ENCODE measurements at places on chromosomes 11 and 22.

GRCh38 chr11:23509023-23509422 is 648.7 kb upstream of the CCDC179 start:
- no peak for DNase-seq

GRCh38 chr22:19290400-19291217 is 910 bp downstream of the CLTCL1 start:
- no peak for DNase-seq

GRCh38 chr11:73194034-73194507 is 24.0 kb upstream of the P2RY2 start:
- no peak for DNase-seq

DNA sequence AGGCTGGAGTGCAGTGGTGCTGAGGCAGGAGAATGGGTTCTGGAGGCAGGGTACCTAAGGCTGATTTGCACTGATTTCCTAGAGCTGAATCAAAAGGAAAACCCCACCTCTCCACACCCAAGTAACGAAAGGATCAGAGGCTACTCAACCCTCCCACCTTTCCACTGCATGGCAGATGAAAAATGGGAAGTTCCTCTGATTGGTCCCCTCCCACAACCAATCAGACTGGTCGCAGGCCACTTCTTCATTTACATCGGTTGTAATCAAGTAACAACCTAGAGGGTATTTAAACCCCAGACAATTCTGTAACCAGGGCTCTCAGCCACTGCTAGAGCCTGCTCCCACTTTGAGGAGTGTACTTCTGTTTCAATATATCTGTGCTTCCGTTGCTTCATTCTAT is 18.6 kb upstream of the PARVB start:
- DNase-seq: no peak

GRCh38 chr11:17415523-17416104 is 27.2 kb upstream of the KCNJ11 start:
- no peak for DNase-seq

- DNase-seq: peak; percentile 40
Measured at GRCh38 chr11:13487661-13488030, 8.2 kb downstream of the PTH start.

- DNase-seq: peak; percentile 67
Measured at GRCh38 chr22:48089601-48090331, 1327.3 kb downstream of the TBC1D22A start.

DNA sequence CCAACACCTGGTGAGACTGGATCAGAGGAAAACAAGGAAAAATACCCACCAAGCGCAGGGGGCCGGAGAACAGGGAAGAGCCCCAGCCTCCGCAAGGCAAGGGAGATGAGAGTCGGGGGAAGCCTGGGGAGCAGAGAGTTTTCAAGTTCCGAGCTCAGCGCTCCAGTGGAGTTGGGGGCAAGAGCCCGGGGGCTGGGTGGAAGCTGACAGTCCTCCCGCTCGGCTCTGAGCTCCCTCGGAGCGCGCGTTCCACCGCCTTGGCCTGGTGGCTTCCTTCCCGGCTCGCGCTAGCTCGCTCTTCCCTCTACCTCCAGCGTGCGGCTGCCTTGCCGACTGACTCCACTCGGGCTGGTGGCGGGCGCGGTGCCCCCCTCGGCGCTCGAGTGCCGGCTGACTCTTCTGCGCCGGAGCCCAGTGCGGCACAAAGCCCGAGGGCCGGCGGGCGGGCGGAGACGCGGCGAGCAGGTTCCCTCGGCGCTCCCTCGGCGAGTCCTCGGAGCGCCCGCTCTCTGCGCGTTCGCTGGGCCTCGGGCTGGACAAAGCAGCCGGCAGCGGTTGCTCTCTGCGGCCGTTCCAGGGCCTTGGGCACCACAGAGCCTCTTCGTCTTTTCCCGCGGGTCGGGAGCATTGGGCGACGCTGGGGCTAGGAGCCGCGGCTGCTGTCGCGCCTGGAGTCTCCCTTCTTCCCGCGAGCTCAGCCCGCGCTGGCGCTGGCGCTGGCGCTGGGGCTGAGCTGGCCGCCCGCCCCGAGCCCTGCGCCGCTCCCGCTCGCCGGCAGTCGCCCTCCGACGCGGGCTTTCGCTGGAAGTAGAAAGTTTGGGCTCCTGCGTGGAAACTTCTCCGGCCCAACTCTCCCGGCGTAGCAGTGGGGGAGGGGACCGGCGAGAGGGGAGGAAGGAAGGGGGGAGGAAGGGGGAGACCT is 1.0 kb downstream of the PAX6 start:
- DNase-seq: no peak

DNA sequence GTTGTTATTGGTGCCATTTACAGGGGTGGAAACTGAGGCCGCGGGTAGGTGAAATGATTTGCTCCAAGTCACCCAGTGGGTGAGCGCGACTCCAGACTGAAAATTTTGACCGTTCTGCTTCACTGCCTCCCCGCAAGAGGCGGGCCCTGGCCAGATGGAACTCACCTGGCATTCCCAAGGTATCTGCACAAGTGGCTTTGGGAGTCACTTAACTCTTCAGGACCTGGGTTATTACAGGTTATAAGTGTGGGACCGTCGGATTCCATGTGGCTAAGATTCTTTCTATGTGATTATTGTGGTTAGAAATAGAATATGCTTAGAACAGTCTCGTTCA is 598 bp downstream of the CABIN1 start:
- DNase-seq: no peak

DNA sequence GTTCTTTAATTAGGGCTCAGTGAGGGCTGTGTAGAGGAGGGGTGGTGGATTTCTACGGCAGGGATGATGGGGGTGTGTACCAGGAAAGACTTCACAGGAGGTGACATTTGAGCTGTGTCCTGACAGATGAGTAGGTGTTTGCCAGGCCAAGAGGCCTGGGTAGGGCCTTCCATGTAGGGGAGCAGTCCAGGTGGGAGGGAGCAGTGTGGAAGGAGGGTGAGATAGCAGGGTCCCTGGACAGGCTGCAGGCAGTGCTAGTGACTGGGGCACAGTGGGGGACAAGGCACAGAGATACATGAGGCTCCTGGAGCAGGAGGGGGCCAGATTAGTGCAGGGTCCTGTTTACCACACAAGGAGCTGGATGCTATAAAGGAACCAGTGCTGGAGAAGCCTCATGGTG is 147.9 kb upstream of the CADM1 start:
- DNase-seq: no peak

DNA sequence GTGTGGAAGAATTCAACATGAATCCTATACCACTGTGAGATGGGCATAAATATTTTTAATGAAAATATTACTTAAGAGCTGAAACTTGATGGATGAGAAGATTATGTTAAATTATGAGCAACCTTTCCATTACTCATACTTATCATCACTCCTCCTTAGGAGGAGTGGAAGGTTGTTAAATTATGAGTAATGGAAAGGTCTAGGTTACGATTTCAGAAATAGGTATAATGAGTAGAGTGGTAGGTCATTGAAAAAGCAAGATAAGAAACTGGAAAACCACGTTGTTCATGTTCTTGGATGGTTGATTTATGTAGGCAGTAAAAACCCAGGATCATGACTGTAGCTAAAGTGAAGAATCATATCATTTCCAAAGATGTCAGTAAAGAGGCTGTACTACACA is 973.2 kb upstream of the RAG2 start:
- DNase-seq: no peak

DNA sequence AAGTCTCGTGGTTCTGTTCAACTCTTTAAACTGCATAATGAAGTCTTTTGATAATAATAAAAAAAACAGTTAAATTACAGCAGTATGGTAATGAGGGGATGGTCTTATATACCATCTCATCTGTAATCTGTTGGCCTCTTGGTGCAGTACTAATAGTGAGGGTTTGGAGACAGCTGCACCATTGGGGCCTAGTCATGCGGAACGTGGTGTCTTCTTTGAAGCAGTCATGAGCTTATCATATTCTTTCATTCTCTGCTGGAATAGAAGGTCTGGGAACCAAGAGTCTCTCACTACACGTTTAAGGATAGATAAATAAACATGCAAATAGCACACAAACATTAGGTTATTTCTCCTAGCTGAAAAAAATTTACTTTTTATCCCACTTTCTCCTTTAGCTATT is 40.9 kb upstream of the OR9Q1 start:
- DNase-seq: no peak

GRCh38 chr11:118318124-118318523 is 13.6 kb downstream of the CD3E start:
- no peak for DNase-seq

DNA sequence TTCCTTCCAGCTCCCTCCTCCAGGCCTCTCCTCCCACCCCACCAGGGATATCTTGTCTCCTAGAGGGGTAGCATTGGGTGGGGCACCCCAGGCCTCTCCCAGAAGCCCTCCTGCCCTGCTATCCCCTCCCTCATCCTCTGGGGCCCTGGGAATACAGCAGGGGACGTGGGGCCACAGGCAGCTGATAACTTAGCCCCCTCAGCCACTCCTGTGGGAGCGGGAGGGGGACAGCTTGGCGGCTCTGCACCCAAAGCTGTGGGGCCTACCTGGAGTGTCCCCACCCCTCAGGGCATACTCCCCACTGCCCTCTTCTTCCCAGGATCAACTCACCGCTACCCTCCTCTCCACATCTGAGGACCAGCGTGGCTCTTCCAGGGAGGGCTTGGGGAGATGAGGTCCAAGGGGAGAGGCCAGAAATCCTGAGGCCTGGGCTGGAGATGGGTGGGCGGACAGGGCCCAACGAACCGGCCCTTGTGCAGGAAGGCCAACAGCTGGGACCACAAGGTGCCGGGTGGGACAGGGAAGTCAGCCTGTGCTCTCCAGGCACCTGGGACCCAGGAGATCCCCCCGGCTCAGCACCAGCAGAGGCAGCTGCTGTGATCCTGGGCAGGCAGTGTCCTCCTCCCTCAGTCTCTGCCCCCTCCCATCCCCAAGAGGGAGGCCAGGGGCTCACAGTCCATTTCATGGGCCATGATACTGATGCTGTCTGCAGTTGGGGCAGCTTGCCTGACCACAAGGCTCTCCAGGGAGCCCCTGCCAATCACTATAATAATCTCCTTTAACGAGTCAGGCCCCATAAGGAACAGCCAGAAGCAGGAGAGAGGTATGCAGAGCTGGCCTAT is 23.2 kb downstream of the NEAT1 start:
- no peak for DNase-seq

DNA sequence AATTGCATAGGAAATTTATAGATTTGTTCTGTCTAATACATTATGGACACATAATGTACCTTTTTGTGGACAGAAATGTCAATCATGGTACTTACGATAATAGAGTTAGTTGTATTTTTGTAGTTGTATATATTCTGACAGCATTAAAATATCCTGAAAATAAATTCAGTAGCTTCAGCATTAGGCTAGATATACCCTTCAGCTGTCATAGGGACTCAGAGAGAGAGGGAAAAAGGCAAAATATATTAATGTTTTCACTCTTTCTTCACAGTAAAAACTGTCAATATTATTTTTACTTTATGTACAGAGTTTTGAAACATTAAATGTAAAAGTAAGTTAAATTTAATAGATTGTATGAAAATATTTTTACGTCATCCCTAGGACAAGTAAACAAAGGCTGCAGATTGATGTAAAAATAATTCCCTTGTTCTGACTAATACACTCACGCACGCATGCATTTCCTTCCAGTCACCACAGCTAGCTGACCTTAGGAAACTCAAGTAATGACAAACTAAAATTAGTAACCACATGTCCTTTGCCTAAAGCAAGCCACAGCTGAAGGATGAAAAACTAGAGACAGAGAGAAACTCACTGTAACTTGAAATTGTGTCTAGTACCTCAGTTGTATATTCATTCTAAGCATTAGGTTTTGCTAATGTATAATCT is 104.7 kb upstream of the CARD18 start:
- peak; percentile 75 for DNase-seq

GRCh38 chr11:73283276-73284000 is 11.3 kb downstream of the P2RY6 start:
- no peak for DNase-seq

DNA sequence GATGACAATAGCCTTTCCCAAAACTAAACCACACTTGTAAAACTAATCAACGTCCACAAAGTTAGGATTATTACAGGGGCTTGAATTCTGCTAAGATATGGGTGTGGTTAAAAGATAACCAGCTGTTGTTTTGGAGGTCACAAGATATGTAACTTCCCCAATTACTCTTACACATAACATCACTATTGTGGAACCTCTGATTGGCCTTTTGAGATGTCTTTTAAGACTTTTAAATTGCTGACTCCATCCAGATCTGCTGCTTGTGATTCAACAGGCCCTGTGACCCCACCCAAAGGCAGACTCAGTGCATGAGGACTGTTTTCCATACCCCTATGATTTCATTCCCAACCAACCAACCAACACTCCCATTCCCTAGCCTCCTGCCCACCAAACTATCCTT is 893.9 kb downstream of the OPCML start:
- DNase-seq: no peak

DNA sequence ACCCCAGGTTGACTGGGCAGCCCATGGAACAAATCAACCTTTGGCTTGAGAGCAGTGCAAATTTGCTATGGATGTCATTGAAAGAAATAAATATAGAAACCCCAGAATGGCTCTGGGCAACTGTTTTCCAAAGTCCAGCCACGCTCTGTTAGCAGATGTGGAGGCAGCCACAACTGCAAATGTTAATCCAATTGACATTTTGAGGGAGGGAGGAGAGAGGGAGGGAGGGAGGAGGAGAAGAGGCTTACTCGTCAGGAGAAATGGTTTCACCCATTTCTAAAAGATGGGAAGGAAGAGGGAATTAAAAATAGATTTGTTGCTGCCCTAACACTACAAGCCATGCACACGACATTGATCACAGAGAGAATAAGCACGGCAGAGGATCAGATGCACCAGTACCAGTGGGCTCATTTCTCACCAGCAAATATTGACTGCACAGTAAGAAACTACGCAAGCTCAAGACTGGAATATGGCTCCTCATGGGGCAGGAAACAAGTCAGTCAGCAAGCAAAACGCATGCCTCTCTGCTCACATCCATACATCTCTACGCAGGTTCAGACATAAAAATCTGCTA is 229.1 kb downstream of the LARGE1 start:
- DNase-seq: no peak

GRCh38 chr22:30270832-30271231 is 4.2 kb upstream of the OSM start:
- no peak for DNase-seq

GRCh38 chr11:100739666-100740065 is 52.6 kb downstream of the ARHGAP42 start:
- peak; percentile 35 for DNase-seq

- DNase-seq: no peak
Measured at GRCh38 chr11:6371825-6372224, 18.4 kb upstream of the SMPD1 start.

- no peak for DNase-seq
Measured at GRCh38 chr22:32932176-32932575, 126.0 kb downstream of the SYN3 start.

DNA sequence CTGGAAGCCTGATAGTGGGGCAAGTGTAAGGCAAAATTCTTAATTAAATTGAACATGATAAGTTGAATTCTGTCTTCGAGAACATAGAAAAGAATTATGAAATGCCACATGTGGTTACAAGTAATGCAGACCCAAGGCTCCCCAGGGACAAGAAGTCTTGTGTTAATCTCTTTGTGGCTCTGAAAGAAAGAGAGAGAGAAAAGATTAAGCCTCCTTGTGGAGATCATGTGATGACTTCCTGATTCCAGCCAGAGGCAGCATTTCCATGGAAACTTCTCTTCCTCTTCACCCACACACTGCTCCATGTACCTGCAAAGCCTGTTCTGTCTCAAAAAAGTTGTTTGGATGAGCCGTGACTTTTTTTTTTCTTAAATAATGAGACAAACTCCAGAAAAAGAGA is 1.9 kb upstream of the TYR start:
- peak; percentile 66 for DNase-seq

GRCh38 chr22:24554313-24555164 is at the start of gene GUCD1:
Gene GUCD1, minus strand, starts transcription at chr22:24555138. Its CDS starts 147 bp downstream, at chr22:24554991.
- no peak for DNase-seq
